Effector CD4-positive, alpha-beta T cell (primary cell): ENCODE measurements at places on chromosomes 1 and 21.

- DNase-seq, result no peak
These were observed 135.5 kb downstream of the SDCCAG8 start for GRCh38 chr1:243391355-243391754.

GRCh38 chr1:168709405-168710363 lies 19.3 kb downstream of the DPT start:
- DNase-seq, result no peak

- no peak for DNase-seq
These were observed 2.3 kb upstream of the CCSAP start for GRCh38 chr1:229344937-229345684.

DNA sequence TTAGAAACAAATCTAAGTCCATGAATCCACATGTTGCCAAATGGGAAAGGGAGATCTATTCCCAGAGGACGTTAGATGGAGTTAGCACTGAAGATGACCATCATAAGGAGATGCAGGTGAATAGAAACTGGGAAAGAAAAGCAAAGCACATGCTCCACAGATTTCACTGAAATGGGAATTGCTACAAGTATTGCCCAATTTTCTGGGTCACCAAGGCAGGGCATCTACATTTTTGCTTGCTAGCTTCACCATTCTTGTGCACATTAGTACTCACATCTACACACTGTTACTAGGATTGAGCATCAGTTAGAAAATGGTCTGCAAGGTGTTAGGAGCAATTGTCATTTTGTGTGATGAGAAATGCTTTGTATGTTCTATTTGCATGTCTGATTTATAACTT lies 99.1 kb downstream of the JAK1 start:
- DNase-seq, result no peak

DNA sequence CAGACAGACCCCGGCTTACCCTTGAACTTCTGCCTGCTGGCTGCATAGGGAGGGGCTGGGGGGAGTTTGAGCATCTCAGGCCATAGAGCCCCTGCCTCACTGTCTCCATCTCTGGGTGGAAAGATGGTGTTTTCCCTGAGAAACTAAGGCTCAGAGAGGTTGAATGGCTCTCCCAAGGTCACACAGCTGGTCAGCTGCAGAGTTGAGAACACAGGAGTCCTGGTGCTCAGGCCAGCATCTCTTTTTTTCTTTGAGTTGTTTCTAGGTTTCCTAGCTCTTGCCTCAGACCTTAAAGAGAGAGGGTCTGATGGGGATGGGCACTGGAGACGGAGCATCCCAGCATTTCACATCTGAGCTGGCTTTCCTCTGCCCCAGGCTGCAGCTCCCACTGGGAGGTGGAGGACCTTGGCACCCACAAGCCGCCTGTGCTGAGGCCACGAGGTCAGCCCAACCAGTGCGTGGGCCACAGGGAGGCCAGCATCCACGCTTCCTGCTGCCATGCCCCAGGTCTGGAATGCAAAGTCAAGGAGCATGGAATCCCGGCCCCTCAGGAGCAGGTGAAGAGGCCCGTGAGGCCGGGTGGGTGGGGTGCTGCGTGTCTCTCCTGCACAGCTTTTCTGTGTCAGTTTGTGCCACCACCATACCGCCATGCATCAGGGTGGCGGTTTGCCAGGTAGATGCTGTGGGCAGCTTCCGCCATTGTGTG lies 21.8 kb downstream of the PCSK9 start:
- no peak for DNase-seq

- no peak for DNase-seq
These were observed 17.5 kb upstream of the MTARC1 start for GRCh38 chr1:220769205-220769604.

GRCh38 chr1:99727575-99728185 lies 38.8 kb downstream of the FRRS1 start:
- DNase-seq, result no peak

DNA sequence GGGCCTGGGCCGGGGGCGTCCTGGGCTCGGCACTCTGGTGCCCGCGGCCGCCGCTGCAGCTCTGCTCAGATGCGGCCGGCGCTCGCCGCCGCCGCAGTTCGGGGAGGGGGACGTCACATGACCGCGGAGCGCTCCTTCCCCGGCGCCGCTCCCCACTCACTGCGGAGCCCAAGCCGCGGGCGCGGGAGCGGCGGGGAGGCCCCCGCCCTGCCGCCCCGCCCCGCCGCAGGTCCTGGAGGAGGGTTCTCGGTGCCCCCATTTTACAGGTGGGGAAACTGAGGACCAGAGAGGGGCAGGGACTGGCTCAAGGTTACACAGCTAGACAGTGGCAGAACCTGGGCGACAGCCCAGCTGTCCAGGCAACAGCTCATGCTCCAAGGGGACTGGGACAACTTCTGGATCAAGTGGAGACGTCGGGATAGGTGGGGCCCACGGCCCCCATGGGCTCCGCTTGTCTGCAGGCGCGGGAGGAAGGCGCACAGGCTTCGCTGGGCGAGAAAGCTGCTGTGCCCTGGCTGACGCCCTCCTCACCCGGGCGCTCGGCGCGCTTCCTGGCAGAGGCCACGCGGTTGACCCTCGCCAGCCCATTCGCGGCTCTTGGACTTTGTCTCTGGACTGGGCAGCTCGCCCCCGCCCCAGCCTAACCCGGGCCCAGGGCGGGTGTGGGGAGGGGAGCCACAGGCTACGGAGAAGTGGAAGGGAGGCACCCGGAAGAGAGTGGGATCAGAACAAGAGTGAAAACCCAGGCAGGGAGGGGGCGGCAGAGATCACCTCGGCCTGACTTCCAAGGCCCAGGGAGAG lies at the start of gene RAP1GAP:
TSS of gene RAP1GAP (minus strand) at position 100 of the 801 bp plus-strand sequence. CDS start 49,325 bp downstream, outside the sequence.
- peak; percentile 16 for DNase-seq

- DNase-seq, result no peak
These were observed 1.1 kb upstream of the DNAJC28 start for GRCh38 chr21:33492571-33492970.

DNA sequence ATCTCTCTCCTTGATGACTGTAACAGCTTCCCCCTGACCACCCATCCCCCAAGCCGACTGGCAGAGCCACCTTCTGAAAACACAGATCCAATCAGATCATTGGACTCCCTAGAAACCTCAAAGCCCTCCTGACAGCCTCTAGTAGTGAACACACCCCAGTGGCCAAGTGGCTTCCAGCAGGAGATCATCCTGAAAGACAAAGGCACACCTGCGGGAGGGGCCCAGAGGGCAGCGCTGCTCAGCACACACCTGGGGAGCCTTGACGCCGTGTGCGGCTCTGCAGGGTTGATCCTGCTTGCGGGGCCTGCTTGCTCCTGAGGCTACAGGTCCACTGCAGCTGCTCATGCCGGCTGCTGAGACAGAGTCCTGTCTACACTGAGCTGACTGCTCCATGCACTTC lies 41.5 kb downstream of the SLC66A1 start:
- DNase-seq, result no peak

- DNase-seq, result no peak
These were observed 31.4 kb upstream of the KAZN start for GRCh38 chr1:14567056-14567455.

GRCh38 chr1:182200025-182200812 lies 138.7 kb upstream of the ZNF648 start:
- DNase-seq, result no peak

DNA sequence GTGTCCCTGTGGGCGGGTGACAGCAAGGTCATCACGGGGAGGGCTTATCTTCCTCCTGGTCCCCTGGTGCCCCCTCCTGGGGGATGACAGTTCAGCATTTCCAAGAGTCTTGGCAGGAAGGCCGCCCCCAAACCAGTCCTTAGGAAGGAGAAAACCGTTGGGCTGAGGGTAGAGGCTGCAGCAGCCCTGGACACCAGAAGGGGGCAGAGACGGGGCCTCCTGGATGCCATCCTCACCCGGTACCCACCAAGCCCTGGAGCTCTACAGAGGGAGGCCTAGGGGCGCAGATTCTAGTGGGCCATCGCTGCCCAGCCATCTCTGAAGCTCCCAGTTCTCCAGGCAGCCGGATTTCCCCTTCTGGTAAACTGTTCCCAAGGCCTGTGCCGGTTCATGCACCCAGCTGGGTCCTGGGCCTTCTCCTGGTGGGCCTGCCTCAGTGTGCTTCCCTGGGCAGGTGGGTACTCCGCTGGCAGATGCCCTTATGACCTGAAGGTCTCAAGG lies 14.8 kb upstream of the ZNF669 start:
- no peak for DNase-seq

GRCh38 chr1:27299385-27300271 lies 22.3 kb upstream of the TMEM222 start:
- no peak for DNase-seq

- peak; percentile 95 for DNase-seq
These were observed at the start of gene SIKE1 for GRCh38 chr1:114780344-114781226. Gene SIKE1 (minus strand): TSS chr1:114780685. CDS start chr1:114780607, 78 bp downstream.

DNA sequence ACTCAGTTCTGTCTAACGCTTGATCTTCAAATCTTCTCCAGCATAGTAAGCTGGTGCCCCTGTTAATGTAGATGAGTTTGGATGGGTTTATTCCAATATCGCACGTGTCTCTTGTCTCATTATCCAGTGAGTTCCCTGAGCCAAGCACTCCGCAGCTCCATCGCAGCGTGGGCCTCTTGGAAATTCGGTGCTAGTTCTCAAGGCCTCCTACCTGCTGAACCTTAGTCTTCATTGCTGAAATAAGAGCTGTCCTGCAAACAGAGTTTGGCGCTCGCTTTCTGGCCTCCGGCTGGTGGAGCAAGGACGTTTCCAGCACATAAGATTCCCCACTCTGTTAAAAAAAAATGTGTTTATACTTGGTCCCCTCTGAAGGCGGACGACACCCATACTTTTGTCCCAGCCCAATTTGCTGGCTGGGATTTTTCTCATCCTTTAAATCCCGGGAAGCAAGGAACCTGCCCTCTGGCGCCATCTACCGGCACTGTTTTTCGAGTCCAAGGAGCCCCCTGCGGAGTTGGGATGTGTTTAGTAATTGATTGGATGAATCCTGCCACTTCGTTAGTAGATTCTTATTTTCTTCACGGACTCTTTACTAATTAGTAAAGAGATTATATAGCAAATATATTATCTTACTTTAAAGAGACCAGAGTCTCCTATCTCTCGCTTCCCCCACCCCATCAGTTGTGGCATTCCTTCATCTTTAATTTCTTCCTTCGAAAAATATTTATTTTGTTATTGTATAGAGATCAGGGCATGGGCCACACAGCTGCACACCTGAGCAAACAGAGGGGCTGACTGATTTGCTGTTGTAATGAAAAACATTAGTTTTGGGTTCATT lies 14.7 kb downstream of the JUN start:
- DNase-seq, result no peak

GRCh38 chr1:174405219-174405618 lies 42.5 kb upstream of the GPR52 start:
- DNase-seq, result no peak

DNA sequence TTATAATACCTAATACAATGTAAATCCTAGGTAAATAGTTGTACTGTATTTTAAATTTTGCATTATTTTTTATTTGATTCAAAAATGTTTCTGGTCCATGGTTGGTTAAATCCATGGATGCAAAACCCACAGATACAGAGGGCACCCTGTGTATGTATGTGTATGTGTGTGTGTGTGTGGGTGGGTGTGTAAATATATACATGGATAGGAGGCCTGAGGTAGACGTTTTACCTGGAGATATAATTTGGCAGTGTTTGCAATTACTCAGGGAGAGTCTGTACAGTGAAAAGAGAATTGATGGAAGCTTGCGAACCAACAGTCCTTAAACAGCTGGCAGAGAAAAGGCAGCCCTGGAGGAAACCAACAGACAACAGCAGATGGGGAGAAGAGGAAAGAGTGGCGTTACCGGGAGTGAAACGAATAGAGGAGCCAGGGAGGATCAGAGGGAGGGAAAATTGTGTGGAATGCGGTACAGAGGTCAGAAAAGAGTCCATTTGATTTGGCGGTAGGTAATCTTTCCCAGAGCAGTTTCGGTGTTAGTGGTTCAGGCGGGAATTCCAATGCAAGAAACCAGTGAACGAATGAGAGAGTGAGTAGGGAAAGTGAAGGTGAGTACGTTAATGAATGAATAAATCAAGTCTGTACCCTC lies 47.9 kb upstream of the NBL1 start:
- DNase-seq, result no peak

- DNase-seq, result no peak
These were observed 9.9 kb downstream of the TOR3A start for GRCh38 chr1:179091691-179092165.

DNA sequence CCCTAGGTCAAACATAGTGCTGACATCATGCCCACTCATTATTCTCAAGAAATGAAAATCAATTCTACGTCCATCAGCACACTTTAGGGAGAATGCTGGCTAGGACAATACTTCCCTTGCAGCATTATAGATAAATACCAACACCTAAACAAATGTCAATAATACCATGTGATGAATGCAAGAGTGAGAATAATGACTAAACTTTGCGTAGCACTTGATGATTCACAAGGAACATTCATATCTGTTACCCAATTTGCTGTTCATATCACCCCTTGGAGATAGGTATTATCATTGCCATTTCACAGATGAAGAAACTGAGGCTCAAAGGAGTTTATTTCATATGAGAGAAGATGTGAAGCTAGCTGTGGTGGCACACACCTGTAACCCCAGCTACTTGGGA lies 24.8 kb upstream of the EPS15 start:
- no peak for DNase-seq

- no peak for DNase-seq
These were observed 98.6 kb upstream of the KRTAP19-8 start for GRCh38 chr21:31136891-31137290.

GRCh38 chr1:42979036-42979430 lies 20.4 kb upstream of the SLC2A1 start:
- no peak for DNase-seq

- no peak for DNase-seq
These were observed 228.2 kb upstream of the USP24 start for GRCh38 chr1:55443175-55443915.

- DNase-seq, result no peak
These were observed 14.8 kb upstream of the SOD1 start for GRCh38 chr21:31644643-31645042.

DNA sequence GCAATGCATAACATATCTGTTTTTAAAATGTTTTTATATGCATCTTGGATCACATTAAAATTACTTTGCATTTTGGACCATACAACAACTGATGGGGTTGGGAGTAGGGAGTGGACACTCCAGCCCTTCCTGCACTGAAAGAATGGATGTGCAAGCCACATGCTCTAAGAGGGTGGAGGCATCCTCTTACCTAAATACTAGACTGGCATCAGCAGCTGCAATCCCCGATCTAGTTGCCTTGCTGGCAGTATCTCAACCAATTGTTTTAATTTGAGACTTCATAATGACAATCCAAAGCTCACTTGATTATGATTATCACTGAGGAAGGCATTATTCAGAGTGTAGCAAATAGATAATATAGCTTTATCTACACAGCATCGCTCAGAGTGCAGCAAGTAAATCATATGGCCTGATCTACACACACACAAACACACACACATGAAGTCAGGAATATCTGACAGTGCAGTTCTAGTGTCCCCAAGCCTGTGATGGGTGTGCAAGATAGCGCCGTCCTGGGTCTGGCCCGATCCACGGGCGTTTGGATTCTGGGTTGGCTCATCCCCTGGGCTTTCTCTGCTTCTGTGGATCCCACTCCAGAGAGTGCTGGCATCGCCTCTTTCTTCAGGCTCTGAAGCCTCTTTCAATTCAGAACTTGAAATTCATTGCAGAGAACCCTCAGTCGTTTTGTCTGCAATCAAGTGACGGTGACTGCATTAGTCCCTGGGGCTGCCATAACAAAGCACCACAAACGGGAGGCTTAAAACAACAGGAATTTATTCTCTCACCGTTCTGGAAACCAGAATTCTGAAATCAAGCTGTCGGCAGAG lies 181.3 kb downstream of the ETS2 start:
- no peak for DNase-seq

GRCh38 chr1:179826626-179827280 lies 50.9 kb downstream of the TOR1AIP2 start:
- DNase-seq, result no peak

GRCh38 chr1:237431448-237431847 lies 389.5 kb downstream of the RYR2 start:
- no peak for DNase-seq
